ENCODE measurements at places on chromosomes 16 and 17.

DNA sequence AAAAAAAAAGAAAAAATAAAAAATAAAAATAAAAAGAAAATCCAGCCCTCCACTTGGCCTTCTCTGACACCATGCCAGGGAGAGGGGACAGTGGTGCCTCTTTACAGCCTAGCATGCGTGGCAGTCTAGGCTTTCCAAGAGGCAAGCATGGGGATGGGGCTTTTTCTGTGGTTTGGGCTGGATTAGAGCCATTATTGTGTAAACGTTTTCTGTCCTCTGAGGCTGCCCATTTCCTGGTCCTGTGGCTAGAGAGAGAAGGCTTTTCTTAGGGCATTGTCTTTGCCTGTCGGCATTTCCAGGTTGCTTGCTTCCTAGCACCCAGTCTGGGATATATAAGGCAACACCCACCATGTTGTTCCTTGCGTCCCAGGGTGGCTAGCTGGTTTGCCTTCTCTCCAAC is 2.7 kb upstream of the DHRS7B start:
- no peak for DNase-seq

DNA sequence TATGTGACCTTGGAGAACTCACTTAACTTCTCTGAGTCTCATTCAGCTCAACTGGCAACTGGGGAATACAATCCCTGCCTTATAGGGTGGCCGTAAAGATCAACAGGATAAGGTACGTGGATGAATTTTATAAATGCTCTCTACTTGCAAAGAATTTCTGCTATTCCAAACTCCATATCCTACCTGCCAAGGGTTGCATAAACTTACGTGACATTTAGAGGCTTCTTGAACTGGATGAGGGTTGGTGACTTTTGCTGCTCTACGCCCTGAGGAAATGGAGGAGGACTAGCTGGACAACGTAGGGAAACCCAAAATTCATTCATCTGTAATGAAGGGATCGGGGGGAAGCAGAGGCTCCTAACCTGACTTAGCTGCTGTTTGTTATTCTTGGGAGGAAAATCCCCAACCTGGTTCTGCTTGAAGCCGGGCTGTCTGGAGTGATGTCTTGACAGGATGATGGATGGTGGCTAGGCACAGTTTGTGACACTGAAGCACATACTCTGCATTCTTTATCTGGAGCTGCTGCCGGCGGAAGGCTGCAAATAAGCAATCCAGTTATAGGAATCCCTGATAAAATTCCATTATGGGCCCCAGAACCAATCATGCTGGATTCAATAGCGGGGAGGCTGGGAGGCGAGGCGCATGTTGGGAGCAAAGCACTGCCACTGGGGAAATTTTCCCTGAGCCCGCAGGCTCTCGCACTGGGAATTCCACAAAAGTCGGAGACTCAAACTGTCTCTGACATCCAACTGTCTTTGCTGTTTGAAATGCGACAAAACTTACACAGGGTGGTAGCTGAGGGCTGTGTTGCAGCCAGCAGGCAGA is 94.7 kb upstream of the SDK2 start:
- no peak for DNase-seq

GRCh38 chr17:17684906-17685774 is 3.9 kb downstream of the RAI1 start:
- no peak for DNase-seq

GRCh38 chr16:10598157-10598556 is 17.8 kb upstream of the EMP2 start:
- no peak for DNase-seq

DNA sequence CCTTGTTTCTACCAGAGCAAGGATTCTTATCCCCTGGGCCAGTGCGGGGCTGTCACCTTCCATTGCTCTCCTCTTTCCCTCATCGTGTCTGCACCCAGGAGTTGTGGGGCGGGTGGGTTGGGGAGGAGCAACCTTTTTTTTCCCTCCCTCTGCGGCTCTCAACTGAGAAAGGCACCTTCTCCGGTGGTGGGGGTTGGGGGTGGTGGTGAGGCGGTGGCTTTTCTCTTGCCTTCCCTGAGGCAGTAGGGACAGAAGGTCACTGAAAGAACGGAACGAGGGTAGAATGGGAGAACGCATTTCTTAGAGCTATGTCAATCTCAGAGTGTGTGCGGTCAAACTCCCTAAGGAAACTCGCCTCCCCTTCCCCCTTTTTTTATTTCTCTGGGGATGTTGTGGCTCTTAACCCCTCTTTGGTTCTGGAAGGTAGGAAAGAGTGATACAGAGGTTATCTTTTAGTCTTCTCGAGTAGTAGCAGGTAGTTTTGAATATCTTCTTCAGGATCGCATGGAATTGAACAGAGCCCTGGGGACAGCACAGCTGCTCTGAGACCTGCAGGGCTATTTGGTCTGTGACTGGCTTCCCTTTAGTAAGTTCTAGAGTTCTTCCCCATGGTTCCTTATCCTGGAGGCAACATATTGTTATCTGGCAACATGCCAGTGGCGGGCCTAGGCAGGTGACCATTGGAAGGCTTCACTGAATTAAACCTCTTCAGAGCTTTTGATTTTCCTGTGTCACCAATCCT is 994 bp downstream of the CLTC start:
- no peak for DNase-seq

DNA sequence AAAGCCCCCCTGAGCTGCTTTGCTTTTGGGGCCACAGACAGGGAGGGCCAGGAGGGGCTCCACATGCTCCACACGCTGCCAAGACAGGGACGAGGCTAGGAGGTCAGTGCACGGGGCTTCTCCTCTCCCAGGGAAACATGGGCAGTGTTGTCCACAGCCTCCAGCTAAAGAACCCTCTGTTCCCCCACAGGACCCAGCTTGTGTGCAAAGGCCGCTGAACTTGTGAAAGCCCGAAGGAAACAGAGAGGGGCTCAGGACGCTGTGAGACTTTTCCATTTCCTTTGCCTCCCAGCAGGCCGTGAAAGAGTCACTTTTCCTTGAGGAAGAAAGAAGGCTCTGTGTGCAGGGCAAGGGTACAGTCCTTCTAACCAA is 9.7 kb downstream of the CDRT4 start:
- no peak for DNase-seq

DNA sequence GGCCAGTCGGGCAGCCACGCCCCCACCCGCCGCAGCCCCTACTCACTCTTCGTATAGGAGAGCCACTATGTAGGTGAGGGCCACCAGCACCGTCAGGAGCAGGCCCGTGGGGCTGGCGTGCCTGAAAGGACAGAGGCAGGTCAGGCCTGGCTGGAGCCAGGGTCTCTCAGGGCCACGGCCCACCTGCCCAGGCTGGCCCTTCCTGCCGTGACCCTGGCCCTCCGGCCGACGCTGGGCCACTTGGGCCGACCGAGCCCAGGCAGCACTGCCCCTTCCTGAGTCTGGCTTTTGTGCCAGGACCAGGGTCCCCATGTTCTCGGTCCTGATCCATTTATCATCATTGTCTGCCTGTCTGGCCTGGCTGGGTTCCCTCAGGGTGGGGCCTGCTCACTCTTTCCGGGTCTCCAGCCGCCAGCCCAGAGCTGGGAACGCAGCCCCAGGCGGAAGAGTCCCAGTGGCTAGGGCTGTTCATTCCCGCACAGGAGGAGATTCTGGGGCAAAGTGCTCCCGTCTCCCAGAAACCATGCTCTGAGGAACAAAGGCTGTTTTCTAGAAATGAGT is 10.1 kb upstream of the RASD1 start:
- no peak for DNase-seq

DNA sequence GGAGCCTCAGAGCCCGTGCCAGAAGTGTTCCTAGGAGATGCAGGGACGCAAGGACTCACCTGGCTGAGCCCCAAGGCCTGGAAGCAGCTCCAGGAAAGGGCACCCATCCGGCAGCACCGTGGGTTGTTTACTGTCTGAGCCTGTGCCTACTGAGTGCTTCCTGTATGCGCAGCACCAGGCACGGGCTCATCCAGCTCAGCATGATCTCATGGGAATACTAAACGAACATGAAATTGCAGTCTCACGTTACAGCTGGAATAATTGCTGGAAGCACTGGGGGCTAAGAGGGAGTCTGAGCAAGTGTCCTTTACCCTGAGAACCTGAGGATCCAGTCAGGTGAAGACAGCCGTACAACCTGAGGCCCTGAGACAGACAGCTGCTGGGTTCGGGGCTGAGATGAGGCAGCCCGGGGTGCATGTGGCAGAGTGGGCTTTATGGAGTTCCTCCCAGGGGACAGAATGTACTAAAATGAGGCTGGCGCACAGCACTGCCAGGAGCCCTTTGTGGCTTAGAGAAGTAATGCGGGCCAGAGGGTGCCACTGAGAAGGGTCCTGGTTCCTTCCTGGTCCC is 5.4 kb downstream of the CTRL start:
- no peak for DNase-seq

DNA sequence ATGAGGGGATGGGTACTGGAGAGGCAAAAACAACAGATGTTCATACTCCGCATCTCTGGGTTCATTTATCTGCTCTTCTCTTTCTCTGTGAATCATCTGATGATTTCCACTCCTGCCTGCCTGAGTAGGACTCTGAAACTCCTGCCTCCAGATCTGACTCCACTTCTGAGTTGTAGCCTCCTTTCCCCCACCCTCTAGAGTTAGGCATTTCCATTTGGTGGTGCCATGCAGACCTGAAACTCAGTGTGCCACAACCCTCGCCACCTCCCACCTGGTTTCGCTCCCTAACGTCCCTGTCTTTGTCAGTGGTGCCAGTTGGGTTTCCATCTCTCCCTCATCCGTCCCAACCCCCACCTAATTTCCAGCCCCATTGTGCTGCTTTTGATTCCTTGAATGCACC is 126.2 kb downstream of the PRKCB start:
- no peak for DNase-seq

DNA sequence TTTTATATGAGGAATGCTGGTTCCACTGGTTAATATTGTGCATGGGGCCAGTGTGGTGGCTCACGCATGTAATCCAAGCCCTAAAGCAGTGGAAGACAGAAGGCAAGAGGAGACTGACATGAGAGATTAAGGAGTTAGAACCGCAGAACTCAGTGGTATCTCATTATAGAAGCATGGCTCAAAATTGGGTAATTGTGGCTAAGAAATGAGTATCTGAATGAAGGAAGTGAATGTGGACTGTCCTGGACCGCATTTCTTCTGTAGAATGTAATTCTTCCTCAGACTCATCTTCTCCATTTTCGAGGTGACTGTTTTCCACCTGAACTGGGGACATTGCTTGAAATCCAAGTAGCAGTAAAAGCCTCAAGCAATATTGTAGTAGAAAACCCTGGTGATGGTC is 42.6 kb upstream of the CDR2 start:
- DNase-seq = no peak

DNA sequence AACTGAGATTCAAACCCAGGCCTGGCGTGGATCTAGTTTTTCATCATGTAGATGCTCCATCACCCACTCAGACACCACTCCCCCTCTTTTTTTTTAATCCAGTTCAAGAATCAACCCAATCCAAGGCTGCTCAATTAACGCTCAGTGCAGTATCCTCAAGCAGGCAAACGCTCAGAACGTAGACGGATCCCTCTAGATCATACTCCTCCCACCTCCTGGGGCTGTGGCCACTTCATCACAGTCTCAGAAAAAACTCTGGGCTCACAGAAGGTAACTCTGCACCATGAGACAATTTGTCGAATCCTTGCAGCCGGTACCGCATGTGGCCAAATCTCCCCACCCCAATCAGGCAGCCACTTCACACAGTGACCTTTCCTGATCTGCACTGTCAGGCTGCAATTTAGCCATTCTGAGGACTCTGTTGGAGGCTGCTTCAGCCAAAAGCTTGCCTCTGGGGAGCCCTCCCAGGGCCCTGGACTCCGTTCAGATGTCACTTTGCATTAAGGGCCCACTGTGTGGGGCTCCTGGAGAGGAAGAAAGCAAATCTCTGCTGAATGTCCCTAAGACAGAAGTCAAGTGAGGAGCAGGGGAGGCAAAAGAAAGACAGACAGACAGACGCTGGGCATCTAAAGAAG is 183.5 kb downstream of the XYLT1 start:
- no peak for DNase-seq

- no peak for DNase-seq
Measured at GRCh38 chr17:64950871-64951270, 31.6 kb upstream of the LRRC37A3 start.

DNA sequence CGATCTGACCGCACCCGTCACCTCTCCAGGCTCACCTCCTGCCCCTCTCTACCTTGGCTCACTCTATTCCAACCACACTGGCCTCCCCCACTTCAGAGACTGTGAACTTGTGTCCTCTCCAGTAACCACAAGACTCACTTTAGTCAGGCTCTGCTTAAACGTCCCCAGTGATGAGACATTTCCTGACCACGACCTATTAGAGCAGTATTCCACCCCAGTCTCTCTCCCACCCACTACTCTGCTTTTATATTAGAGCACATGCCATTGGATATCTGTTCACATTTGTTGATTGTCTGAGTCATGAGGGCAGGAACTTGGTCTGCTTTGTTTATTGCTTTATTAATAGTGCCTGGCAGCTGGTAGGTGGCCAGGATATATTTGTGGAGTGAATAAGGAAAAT is 20.1 kb downstream of the COX11 start:
- DNase-seq = no peak

GRCh38 chr17:81713556-81714411 is 1.7 kb downstream of the SLC25A10 start:
- DNase-seq = no peak

All from mesothelial cell of epicardium (in vitro differentiated cells).